ENCODE measurements at places on chromosomes 4 and X. TPM values are rescaled to one million over a fixed set of nuclear protein-coding genes. Genes with fewer than 3 reads are reported as not detected.
A peak's percentile ranks its signal among the peaks of the same experiment; 100 is the strongest.

- H3K36me3 ChIP-seq, result no peaks in the 10 kb centered on the region
- peak overlapping the region; percentile 49 for H3K4me3 ChIP-seq
- peaks cover 46% of the 10 kb centered on the region for H3K4me1 ChIP-seq
- H3K27me3 ChIP-seq, result no peaks in the 10 kb centered on the region
These were observed 509.6 kb upstream of the DIPK2B start for GRCh38 chrX:45710081-45710801.

DNA sequence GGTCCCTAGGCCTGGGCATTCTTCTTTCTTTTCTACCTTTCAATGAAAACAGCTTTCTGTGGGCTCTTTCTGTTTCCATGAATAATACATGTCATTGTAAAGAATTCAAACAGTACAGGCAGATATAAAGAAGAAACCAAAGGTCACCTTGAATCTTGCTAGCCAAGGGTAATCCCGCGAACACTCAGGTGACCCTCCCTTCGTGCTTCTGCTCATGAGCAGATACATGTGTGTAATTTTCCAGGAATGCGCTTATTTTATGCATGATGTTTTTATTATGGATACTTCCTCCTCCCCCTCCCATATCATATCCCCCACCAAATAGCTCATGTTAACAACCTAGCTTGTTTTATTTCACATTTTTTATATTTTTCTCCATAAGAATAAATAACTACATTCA is 9.6 kb upstream of the JAKMIP1 start:
- H3K27me3 ChIP-seq, result peaks cover 17% of the 10 kb centered on the region
- no peaks in the 10 kb centered on the region for H3K4me1 ChIP-seq
- no peak for DNase-seq
- no peak overlapping the region for H3K27ac ChIP-seq
- H3K4me3 ChIP-seq, result no peak overlapping the region

- no peak overlapping the region for H3K27ac ChIP-seq
- DNase-seq, result no peak
- no peaks in the 10 kb centered on the region for H3K36me3 ChIP-seq
- no peaks in the 10 kb centered on the region for H3K27me3 ChIP-seq
These were observed 328.7 kb upstream of the PPARGC1A start for GRCh38 chr4:24218566-24218965.

DNA sequence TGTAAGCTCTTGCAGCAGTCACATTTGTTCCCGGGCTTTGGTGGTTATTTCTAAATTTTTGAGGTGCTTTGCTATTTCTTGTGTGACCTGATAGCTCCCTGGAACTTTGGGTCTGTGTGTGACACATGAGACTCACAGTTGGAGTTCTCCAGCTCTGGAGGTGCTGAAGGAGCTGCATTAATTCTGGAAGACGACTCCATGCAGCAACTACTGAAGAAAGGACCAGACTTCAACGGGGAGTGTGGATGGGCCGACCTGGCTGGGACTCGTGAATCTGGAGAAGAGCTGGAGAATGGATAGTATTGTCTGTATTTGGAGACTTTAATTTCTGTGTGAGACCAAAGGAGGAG is 1.5 kb downstream of the MRFAP1 start:
- H3K36me3 ChIP-seq, result peaks cover 36% of the 10 kb centered on the region
- peaks cover 20% of the 10 kb centered on the region for H3K4me1 ChIP-seq
- H3K4me3 ChIP-seq, result peak overlapping the region; percentile 94
- DNase-seq, result no peak
- no peaks in the 10 kb centered on the region for H3K27me3 ChIP-seq

DNA sequence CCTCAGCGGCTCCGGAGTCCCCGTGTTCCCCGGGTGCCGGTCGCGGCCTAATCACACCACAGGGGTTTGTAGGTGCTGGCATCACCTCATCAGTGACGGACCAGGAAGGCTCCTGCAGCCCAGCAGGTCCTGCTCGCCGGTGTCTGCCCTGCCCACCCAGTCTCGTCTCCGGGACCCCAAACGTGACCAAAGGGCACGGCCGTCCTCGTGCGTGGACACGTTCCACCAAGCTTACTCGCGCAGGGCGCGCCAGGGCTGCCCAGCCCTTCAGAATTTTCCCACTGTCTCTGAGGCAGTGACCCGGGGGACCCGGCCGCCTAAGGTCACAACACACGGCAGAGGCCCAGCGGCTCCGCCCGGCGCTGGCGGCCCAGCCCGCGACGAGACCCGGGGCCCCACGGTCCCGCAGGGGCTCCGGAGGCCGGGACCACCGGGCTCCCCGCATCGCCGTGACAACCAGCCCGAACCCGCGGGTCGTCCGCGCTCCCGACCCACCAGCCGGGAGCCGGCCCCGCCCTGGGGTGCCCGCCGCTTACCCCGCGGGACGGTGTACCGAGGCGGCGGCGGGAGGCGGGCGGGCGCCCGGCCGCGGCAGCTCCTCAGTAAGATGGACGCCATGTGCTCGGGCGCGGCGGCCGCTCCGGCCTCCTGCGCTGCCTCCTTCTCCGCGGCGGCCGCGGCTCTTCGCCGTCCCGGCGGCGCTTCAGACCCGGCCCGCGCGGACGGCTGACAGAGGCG is 454 bp downstream of the LETM1 start:
- H3K27me3 ChIP-seq, result no peaks in the 10 kb centered on the region
- DNase-seq, result peak; percentile 79
- H3K27ac ChIP-seq, result peak overlapping the region; percentile 82
- H3K4me3 ChIP-seq, result peak overlapping the region; percentile 90

- no peaks in the 10 kb centered on the region for H3K27me3 ChIP-seq
- H3K4me1 ChIP-seq, result no peaks in the 10 kb centered on the region
- no peak overlapping the region for H3K27ac ChIP-seq
- no peaks in the 10 kb centered on the region for H3K36me3 ChIP-seq
- no peak for DNase-seq
These were observed 29.1 kb downstream of the PPP2R2C start for GRCh38 chr4:6443035-6444023.

DNA sequence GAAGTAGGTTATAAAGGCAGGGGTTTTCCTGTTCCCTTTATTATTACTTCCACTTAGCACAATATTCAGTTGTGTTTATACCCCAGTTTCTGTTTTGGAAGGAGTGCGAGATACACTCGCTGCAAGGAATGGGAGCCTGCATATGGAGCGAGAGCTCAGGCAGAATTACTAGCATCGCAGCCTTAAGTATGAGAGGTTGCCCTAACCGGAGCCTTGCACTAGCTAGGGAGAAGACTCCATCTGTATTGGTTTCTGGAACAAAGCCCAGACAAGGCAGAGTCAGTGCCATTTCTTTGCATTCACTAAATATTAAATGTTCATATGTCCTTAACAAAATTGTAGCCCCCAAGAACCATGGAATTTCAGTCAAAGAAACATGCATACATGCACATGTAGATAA is 6.2 kb upstream of the DCTD start:
- H3K27ac ChIP-seq, result no peak overlapping the region
- peaks cover 18% of the 10 kb centered on the region for H3K4me1 ChIP-seq
- H3K27me3 ChIP-seq, result peaks cover 27% of the 10 kb centered on the region
- H3K36me3 ChIP-seq, result no peaks in the 10 kb centered on the region
- H3K4me3 ChIP-seq, result no peak overlapping the region
- DNase-seq, result no peak

- no peaks in the 10 kb centered on the region for H3K27me3 ChIP-seq
- H3K36me3 ChIP-seq, result no peaks in the 10 kb centered on the region
- H3K27ac ChIP-seq, result no peak overlapping the region
- H3K4me1 ChIP-seq, result no peaks in the 10 kb centered on the region
These were observed 448.2 kb downstream of the PPARGC1A start for GRCh38 chr4:23441530-23442069.

- no peaks in the 10 kb centered on the region for H3K27me3 ChIP-seq
- no peak overlapping the region for H3K27ac ChIP-seq
- no peak for DNase-seq
- H3K36me3 ChIP-seq, result peaks cover 2% of the 10 kb centered on the region
These were observed 15.8 kb upstream of the GRSF1 start for GRCh38 chr4:70855464-70855863.

DNA sequence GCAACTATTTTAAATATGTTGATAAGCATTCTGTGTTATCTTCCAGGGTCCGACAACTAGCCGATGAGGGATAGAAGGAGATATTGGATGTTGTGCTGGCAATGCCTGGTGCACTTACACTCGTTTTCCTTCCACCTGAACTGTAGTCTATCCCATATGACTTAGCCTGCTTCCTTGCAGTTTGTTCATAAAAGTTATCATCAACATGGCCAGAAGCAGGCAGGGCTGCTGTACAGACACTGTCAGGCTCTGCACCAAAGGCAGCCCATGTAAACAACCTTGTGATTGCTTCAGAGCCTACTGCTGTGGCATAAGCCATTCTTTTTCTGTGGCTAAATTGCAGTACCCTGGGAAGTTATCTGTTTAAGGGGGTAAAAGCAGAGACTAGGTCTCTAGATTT is 1.6 kb downstream of the MAPK10 start:
- H3K36me3 ChIP-seq, result no peaks in the 10 kb centered on the region
- no peak for DNase-seq
- H3K27ac ChIP-seq, result no peak overlapping the region
- H3K4me3 ChIP-seq, result no peak overlapping the region

DNA sequence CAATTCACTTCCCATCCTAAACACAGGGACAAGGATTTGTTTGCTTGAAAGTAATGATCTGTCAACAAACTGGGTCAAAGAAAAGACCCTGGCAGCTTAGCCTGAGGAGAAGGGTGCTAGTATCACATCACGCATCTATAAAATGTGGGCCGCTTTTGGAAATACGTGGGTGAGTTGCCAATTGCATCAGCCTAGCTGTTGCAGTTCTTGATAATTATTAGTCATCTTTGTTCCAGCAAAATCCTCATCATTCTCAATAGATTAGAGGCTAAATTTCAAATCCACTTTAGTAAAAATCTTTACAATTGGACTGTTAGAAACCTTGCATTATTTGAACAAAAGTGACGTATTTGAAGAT is 33.6 kb upstream of the TAPT1 start:
- H3K27ac ChIP-seq, result no peak overlapping the region
- H3K36me3 ChIP-seq, result no peaks in the 10 kb centered on the region
- DNase-seq, result no peak

- no peaks in the 10 kb centered on the region for H3K27me3 ChIP-seq
- H3K27ac ChIP-seq, result no peak overlapping the region
- H3K36me3 ChIP-seq, result no peaks in the 10 kb centered on the region
- no peak overlapping the region for H3K4me3 ChIP-seq
- no peaks in the 10 kb centered on the region for H3K4me1 ChIP-seq
These were observed 43.5 kb downstream of the SPATA18 start for GRCh38 chr4:52094376-52095145.

DNA sequence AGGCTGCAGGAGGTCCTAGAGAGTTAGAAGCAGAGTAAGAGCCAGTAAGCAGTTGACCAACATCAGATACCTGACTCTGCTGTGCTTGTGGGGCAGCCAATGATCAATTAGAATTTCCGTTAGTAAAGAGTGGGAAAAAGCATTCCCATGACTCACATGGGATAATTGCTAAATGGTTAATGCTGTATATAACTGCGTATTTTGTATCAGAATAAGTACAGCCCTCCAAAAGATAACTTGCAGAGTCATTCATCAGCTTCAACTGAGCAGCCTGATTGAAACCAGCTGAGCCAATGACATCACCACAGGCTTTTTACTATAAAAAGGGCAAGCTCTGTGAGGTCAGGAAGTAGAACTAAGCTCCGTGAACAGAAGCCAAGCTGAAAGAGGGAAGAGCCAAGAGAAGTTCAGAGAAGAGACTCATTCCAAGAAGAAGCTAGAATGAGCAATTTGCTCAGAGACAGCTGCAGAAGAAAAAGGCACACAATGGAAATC is 67.9 kb downstream of the PPP3CA start:
- DNase-seq, result no peak
- peaks cover 30% of the 10 kb centered on the region for H3K4me1 ChIP-seq

GRCh38 chrX:13599491-13599890 is 30.1 kb downstream of the EGFL6 start:
- H3K27ac ChIP-seq, result no peak overlapping the region
- no peak for DNase-seq
- H3K36me3 ChIP-seq, result no peaks in the 10 kb centered on the region
- peaks cover 1% of the 10 kb centered on the region for H3K27me3 ChIP-seq
- H3K4me3 ChIP-seq, result no peak overlapping the region

DNA sequence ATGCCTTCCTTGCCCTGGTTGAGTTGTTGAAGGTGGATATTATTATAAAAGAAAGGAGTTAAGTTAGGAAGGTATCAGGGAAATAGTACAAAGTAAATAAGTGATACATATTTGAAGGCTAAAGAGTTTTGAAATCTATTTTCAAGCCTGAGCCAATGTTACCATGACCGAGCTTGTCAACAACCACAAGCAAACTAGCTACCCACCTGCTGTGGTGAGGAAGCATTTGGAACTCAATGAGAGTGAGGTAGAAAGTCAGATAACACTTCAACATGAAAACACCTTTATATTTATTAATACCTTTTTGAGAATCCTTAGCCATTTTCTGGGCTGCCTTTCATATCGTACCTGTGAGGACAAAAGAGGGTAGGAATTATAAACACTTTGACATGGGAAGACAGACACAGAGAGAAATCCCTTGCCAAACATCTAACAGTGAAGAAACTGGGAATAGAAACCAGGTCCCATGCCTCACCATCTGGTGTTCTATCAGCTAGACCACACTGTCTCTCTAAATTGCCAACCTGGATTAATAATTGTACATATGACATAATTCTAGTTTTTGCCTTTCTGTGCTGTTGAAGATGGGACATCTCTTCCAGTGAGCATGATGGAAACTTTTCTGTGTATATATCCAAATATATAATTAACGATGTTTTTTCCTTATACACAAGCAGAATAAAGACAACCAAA is 606.4 kb upstream of the NR3C2 start:
- H3K36me3 ChIP-seq, result no peaks in the 10 kb centered on the region
- no peaks in the 10 kb centered on the region for H3K27me3 ChIP-seq
- no peak overlapping the region for H3K4me3 ChIP-seq
- no peak overlapping the region for H3K27ac ChIP-seq

DNA sequence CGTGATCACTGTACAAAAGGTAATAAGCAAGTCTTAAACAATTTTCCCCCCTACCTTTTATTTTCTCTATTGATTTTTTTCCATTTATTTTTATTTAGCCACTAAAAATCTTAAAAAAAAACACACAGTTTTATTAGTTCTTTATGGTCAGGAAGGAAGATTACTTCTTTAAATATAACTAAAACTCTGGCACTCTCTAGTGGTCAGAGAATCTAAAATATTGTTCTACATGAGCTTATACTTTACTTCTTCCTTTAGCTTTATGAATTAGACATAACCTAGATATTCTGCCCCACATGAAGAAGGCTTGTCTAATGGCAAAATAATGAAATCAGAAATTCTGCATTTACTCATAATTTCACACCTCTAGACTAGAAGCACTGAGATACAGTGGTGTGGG is 135.2 kb downstream of the PDE5A start:
- peaks cover under 1% of the 10 kb centered on the region for H3K4me1 ChIP-seq
- peaks cover 11% of the 10 kb centered on the region for H3K36me3 ChIP-seq
- no peak overlapping the region for H3K4me3 ChIP-seq
- no peak overlapping the region for H3K27ac ChIP-seq
- no peaks in the 10 kb centered on the region for H3K27me3 ChIP-seq
- DNase-seq, result no peak

DNA sequence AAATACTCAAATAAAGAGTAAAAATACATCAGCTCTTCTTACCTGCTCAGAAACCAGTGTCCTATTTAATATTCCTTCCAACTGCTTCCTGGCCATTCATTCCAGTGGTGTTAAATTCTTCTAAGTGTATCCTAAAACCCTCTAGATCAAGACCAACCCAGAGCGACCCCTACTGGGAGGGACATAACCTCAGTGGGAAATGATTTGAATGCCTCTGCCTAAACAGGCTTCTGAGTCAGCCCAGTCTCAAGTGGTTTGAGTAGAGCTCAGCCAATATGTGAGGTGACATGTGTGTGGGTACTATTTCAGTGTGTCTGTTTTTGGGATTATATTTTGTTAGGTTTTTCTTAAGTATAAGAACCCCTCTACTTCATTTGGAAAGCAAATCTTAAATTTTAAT is 133.6 kb upstream of the ARHGEF9 start:
- no peaks in the 10 kb centered on the region for H3K27me3 ChIP-seq
- no peak overlapping the region for H3K27ac ChIP-seq
- no peaks in the 10 kb centered on the region for H3K4me1 ChIP-seq
- DNase-seq, result no peak

Gene PCDH10
- not detected for total RNA-seq

Gene CPZ
- total RNA-seq, result not detected

Gene IQCM
- total RNA-seq, result not detected

Gene IL15
- total RNA-seq, result 0.92 TPM

Gene SH3D19
- total RNA-seq, result not detected
